ENCODE measurements at places on chromosomes 3 and 15.

GRCh38 chr3:13028010-13028821 lies 45.0 kb downstream of the IQSEC1 start:
- no peak for DNase-seq

DNA sequence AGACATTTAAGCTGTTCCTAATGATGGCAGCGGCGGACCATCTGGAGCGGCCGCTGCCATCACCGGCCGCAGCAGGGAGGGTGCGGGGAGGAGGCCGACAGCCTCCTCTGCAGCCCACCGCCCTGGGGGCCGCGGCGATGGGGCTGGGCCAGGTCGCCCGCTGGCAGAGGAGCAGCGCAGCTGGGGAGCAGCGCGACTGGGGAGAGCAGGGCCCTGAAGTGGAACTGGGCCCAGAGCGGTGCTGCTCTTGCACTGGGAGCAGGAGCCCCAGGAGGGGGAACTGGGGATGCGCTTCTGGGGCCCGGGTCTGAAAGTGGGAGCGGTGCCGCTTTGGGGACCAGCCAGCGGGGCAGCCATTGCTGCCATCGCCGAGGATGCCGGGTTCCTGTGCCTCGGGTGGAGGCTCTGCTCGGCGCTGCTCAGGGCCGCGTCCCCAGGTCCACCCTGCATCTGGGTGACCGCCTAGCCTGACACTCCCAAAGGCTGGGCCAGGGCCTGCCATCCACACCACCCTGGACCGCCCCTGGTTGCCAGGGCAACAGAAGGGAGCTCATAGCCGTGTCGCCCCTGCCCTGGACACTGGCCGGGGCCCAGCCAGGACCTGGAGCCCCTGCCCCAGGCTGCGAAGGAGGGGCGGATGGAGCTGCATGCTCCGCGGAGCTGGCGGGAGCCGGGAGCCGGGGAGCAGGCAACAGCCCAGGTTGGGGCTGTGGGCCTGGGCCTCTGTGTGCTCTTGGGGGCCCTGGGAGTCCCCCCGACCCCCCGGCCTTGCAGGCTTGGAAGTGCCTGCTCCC lies 15.5 kb upstream of the PLA2G4E start:
- DNase-seq = no peak

DNA sequence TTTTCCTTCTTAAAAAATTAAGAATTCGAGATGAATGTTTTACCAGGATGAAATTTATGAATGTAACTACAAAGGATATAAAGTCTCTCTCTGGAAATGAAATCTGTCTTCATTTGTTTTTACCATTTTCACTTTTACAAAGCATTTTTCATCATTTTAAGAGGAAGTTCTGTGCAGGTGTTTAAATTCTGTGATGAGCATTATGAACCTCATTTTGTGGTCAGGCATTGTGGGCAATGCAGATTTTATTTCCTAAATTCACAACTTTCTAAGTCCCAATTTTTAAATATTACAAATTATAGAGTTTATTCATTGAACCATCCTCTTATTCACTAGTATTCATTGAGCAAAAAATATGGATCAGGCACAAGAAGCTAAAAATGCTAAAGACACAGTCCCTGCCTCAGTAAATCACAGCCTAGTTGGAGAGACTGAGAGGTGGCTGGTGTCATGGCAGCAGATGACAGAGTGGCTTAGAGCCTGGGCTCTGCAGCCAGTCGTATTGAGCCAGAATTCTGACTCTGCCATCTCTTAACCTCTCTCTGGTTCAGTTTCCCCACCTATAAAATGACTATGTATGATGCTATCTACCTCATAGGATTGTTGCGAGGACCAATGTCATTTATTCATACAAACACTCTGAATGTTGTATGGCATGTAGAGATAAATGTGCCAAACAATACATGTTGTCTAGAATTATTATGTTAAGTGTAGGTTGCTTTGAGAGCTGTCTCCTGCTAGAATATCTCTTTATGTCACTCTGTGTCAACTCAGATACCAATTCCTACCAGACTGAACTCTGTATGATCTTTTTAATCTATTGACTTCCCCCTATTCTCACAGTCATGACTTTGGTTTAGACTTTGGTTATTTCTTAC lies 7.5 kb upstream of the TGFBR2 start:
- no peak for DNase-seq

GRCh38 chr15:57422113-57422754 lies 45.9 kb downstream of the CGNL1 start:
- DNase-seq = no peak

- DNase-seq = no peak
Measured at GRCh38 chr3:76842216-76842615, 197.7 kb upstream of the ROBO2 start.

GRCh38 chr15:63392361-63393009 lies 10.8 kb upstream of the CA12 start:
- DNase-seq = no peak

- no peak for DNase-seq
Measured at GRCh38 chr15:50593761-50594160, 47.3 kb upstream of the USP50 start.

GRCh38 chr3:192980632-192981031 lies 63.0 kb upstream of the MB21D2 start:
- no peak for DNase-seq

DNA sequence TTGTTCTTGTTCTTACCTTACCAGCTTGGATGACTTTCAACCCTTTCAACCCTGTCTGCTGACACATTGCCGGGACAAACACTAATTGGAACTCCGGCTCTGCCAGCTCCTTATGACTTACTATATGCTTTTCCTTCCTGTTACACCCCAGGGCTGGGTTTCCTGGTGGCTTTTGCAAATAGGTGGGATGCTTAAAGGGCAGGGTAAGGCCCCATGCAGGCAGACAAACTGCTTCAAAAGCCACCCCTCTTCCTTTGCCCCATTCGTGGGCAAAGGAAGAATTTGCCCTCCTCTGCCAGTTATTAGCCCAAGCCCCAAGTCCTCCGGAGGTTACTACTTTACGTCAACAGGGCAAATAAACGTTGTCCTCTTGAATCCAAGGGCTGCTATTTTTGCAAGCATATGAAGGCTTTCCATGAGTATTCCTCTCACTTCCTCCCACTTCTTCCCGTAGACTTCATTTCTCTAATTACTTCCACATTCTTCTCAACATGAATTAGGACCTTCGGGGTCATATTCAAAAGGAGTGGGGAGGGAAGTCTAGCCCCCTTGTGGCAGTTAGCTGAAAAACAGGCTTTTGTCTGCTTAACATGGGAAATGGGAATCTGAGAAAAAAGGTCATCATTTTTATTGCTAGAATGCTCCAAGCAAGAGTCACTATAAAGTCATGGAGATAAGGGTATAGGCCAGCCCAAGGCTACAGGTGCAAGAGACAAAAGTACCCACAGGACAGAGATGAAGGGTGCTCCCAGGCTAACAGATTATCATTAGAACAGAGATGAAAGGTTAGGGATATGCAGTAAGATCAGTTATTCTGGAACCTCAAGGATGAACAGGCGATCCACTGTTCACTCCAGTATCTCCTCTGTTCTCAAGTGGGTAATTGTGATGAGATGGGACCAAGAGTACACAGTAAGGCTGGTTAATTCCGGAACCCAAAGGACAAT lies 56.3 kb upstream of the FSTL1 start:
- DNase-seq = peak; percentile 1

- DNase-seq = no peak
Measured at GRCh38 chr3:128001576-128001975, 50.7 kb upstream of the SEC61A1 start.

DNA sequence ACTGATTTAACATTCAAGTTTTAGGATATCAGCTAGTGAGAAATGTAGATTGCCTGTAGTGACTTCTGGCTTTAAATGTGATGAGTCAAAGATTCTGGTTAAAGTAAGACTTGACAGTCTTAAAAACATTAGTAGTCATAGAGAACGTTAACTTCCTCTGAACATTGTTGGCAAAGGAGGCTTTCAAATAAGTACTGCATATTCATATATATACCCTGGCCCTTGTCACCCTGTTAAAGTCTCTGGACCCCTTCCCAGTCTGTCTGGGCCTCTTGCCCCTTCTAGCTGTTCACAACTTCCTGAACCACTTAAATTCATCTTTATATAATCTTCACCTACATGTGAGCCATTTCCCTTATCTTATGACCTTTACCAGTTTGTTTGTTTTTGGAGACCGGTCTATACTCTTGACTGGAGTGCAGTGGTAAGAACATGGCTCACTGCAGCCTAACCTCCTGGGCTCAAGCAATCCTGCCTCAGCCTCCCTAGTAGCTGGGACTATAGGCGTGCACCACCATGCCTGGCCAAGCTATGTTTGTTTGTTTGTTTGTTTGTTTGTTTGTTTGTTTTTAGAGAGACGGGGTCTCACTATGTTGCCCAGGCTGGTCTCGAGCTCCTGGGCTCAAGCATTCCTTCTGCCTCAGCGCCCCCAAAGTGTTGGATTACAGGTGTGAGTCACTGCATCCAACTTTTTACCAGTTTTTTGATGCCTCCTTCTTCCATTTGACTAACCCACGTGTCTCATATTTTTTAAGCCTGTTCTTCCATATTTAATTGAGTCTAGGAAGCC lies 64.4 kb upstream of the CRTC3 start:
- DNase-seq = no peak

DNA sequence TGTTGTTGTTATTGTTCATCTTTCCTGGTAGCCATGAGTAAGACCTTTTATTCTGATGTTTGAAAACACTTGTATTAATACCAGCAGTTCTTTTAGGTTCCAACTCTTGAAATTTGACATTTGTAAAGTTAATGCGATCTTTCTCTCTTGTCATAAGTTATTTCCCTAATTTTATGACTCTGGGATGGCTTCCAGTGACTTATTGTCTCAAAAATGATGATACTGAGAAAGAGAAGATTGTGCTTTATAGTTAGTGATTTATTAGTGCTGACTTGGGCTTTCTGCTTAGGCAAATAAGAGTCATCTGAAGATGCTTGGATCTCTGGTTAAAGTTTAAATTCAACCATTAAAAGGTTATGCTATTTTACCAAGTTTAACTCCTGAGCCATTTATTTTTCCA lies 715.2 kb downstream of the GRM7 start:
- DNase-seq = no peak

DNA sequence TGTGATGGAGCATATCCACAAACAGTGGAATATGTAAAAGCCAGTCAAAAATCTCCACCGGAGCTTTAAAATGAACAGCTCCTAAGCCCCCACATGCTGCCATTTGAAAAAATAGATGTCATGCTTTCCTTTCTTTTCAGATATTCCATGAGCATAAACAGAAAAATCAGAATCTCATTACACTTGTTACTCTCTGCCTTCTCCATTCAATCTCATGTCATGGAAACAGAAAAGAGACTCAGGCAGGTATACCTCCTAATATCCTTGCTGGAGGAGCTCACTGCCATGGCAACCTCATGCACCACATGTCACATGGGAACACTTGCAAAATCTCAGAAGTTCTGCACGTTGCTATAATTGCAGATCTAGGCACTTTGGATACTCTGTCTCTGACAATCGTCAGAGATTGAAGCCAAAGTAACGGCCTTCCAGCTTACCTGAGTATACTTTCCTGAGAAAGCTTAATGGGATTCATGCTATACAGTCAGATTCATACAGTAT lies 317.0 kb upstream of the ADAMTS9 start:
- no peak for DNase-seq

DNA sequence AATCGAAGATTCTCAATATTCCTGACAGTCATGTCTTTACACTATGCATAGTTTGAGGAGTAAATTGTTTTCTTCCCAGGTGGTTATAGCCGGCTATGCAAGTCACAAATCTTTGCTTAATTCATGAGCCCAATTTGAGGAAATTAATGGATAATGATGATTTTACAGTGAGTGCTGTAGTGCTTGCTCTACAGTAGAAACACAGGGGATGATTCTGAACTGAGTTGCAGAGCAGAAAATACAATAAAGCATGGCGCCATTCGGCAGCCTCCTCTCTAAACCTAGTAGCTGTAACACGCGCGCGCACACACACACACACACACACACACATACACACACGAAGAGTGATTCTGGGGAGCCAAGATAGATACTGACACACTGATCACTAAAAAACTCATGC lies 181.7 kb upstream of the DPH6 start:
- no peak for DNase-seq

GRCh38 chr3:41035456-41036022 lies 163.8 kb upstream of the CTNNB1 start:
- no peak for DNase-seq

DNA sequence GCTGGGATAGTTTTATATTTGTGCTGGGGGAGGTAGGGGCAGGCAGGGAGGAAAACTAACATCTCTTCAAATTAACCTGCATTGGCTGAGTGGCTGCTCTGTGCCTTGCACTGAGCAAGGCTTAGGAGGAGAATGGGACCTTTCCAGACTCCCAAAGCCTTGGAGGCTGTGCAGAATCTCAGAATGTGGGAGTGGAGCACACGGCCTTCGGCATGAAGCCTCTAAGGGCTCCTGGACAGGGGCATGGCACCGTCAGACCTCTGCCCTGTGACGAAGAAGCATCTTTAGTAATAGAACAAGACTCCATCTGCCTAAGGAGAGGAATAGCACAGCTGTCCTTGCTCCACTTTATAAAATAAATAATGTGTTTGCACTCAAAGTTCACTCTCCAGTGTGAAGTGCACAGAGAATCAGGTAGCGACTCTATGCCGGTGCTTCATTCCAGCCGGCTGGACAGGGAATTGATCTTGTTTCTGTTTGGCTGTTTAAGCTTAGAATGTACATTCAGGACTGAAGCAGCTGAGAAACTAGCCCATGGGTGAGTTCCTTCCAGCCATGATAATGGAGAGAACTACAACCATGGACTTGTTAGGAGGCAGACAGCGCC lies 228.5 kb upstream of the ADAMTS9 start:
- DNase-seq = no peak

DNA sequence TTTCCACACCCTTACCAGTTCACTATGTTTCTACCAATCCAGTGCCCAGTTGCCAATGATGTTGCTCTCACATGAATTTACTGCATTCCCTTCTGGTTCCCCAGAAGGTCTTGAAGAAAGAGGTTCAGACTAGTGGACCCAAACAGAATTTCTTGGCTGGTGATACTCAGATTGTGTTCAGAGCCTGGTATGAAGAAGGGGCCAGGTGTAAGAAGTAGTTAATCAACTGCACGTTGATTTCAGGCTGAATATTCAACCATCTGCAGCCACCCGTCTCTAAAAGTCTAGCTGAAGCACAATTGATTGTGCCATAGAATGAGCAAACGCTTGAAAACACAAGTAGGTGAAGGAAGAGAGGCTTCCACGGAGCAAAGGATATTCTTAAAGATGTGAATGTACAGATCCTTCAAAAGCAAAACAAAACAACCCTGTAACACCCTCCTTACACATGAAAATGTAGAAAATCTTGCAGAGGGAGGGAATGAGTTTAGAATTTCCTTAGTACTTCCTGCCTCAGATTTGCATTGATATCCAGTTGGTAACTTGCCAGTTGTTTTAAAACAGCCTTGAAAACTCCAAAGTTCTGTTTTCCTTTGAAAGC lies 4.7 kb downstream of the RBMS3 start:
- DNase-seq = no peak

DNA sequence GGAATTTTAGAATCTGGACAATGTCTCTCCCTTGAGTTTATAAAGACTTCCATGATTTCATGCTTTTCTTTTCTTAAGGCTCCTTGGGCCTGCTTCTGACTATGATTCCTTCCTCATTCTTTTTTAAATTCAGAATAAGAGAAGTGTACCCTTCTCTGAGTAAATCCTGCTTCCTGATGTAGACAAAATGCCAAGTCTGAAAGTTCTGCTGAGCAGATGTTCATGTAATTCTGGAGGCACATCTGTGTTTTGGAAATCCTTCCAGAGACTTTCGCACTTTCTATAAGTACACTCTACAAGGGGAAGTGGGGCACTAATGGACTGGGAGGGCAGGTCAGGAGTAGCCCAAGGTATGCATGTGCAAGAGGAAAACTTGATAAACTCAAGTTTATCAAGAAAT lies 24.8 kb downstream of the TPM1 start:
- DNase-seq = no peak

Measured in stimulated activated CD4-positive, alpha-beta T cell treated with anti-CD3 and anti-CD28 coated beads, TNF-alpha, amount 100 ng/mL, for 24 hours (primary cell).